ENCODE measurements at places on chromosomes 4 and X.

DNA sequence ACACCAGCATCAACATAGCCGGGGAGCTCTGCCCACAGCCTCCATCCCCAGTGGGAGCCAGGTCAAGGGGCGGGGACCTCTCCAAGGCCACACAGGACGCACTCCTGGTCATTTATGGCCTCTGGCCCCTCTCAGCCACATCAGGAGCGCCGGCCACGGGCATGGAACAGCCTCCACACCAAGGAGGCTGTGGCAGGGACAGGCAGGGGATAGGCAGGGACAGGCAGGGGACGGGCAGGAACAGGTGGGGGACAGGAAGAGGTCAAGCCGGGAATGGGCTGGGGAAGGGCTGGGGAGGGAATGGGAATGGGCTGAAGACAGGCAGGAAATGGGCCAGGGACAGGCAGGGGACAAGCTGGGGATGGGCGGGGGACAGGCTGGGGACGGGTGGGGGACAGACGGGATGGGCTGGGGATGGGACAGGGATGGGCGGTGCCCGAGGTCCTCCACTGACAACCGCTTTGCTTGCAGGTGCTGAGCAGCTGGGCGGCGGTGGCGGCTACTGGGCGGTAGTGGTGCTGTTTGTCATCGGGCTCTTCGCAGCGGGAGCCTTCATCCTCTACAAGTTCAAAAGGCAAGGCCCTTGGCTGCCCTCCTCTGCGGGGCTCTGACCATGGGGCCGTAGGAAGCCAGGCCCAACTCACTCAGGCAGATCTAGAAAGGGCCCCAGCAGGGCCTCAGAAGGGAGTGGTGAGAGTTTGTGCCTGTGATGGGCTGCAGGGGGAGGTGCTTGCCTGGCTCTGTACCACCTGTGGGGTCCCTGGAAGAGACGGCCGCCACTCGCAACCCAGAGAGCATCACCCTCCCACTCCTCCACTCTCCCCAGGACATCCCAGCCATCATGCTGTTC, 205.6 kb downstream of the AFAP1 start:
- DNase-seq = no peak

DNA sequence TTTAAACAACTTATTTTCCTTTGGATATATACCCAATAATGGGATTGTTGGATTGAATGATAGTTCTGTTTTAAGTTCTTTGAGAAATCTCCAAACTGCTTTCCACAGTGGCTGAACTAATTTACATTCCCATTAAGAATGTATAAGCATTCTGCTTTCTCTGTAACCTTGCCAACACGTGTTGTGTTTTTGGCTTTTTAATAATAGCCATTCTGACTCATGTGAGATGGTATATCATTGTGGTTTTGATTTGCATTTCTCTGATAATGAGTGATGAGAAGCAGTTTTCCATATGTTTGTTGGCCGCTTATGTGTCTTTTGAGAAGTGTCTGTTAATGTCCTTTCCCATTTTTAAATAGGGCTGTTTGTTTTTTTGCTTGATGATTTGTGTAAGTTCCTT, 155.6 kb upstream of the PITX2 start:
- no peak for DNase-seq

- DNase-seq = no peak
These were observed 54.6 kb downstream of the ARAP2 start for GRCh38 chr4:36189511-36190226.

DNA sequence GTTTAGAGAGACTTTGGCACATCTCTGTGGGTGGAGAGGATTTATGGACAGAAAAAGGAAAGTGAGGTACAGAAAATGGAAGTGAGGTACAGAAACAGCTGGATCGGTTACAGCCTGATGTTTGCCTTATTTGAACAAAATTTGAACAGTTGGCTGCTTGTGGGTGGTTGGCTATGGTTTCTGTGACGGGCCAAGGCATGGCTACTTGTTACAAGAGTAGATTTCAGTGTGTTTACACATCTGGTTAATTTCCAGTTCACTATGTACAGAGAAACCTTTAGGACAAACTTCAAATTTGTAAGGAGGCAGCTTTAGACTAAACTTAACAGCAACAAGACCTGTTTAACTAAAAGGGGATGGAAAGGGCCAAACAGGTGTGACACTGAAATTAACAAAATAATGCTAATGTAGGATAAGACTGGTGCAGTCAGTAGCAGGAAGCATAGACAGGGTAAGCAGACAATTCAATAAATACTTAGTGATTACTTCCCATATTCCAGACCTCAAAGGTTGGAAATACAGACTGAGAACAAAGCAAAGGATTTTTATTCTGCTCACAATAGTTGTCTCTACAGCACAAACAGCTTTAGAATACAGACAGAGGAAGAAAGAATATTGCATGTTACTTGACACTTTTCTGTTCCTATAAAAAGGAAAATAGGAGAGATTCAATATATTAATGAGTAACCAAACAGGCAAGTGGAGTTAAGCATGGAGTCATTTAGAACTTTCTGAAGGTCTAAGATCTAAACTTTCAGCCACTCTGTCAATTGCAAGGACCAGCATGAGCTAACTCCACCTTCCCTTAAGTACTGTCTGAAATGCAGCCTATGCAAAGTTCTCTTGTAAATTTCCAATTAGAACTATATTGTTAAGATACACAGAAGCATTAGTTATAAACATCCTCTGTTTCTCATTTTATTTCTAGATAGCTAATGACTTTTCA, 294.4 kb upstream of the FAT4 start:
- no peak for DNase-seq

GRCh38 chr4:141609243-141609642, 27.1 kb upstream of the IL15 start:
- DNase-seq = peak; percentile 24

DNA sequence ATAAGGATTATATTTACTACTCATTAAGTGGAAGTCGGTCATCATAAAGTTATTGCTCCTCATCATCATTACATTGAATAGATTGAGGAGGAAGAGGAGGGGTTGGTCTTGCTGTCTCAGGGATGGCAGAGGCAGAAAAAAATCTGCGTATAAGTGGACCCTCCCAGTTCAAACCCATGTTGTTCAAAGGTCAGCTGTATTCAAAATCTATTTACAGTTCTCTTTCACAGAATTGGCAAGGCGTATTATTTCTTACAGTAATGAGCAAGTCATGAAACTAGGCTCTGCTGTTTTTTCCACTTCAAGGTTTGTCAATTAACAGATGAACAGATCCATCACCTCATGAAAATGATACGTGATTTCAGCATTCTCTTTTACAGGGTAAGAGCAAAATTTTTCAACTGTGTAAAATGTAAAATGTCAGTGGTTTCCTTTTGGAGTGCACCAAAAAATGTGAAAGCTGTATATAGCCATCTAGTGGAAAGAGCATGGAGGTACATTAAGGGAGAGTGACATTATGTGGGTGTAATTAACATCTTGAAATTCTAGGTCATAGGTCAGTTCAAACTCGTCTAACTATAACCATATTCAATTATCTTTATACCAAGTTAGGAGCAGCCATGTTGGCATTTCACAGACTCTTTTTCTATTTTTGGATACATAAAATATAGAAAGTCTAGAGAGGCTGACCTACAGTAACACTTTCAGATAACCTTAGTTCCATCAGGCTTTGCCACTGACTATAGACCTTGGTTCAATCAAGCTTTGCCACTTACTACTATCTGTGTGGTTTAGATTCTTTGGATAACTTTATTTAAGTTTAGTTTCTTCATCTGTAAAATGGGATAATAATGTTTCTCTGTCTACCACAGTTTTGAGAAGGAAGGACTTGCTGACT, 30.1 kb downstream of the NEIL3 start:
- no peak for DNase-seq

GRCh38 chr4:153798901-153799693, 10.2 kb upstream of the SFRP2 start:
- DNase-seq = no peak

GRCh38 chrX:58025979-58026378, 115.7 kb upstream of the ZXDA start:
- no peak for DNase-seq

DNA sequence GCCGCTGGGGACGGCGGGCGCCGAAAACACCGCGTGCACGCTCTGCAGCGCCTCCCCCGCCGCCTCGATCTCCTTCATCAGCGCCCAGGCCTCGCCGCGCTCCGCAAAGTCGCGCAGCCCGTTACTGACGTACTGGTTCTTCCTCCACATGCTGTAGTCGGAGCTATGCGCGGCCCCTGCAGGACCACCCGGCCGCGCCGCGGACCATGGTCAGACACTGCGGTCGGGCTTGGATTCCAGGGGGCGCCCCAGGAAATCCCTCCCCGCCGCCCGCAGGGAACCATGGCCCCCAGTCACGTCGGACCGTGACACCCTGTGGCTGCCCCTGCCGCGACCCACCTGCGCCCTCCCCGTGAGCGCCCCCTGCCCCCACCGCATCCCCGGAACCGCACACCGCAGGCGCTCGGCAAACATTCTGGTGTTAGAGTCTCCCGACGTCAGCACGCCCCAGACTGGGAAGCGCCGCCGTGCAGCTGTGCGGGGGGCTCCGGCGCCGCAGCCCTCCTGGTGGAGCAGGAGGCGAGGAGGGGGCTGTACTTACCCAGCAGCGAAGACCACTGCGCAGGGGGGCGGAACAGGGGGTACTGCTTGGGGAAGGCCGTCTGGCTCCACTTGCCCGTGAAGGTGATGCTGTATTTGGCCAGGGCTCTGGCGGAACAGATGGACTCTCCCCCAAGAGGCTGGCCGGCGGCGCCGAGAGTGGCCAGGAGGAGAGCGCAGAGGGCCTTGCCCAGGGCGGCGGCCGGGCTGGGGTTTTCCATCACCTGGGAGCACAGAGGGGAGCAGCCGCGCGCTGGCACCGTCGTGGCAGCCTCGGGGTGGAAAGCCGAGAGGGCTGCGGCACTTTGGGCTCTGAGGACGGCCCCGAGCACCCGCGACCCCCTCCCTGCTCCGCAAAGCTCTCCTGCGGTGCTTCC, 814 bp downstream of the SPON2 start:
- DNase-seq = no peak

DNA sequence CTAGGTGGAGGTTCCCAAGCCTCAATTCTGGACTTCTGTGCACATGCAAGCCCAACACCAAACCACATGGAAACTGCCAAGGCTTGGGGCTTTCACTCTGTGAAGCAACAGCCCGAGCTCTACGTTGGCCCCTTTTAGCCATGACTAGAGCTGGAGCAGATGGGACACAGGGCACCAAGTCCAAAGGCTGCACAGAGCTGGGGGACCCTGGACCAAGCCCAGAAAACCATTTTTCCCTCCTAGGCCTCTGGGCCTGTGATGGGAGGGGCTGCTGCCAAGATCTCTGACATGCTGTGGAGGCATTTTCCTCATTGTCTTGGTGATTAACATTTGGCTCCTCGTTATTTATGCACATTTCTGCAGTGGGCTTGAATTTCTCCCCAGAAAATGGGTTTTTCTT, 258.7 kb upstream of the ACTRT1 start:
- no peak for DNase-seq

DNA sequence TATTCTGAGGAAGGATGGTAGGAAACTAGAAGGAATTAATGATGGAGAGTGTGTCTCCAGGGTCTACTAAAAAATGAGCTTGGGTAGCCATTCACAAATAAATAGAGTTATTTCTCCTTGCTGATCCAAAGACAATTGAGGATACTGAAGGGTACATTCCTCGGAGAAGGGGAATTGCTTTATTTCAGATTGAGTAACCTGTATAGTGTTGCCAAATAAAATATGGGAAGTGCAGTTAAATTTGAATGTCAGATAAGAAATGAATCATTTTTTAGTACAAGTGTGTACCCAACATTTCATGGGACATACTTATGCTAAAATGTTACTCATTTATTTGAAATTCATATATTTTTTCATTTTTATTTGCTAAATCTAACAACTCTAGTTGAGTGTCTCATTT, 16.0 kb upstream of the VSIG1 start:
- DNase-seq = no peak

DNA sequence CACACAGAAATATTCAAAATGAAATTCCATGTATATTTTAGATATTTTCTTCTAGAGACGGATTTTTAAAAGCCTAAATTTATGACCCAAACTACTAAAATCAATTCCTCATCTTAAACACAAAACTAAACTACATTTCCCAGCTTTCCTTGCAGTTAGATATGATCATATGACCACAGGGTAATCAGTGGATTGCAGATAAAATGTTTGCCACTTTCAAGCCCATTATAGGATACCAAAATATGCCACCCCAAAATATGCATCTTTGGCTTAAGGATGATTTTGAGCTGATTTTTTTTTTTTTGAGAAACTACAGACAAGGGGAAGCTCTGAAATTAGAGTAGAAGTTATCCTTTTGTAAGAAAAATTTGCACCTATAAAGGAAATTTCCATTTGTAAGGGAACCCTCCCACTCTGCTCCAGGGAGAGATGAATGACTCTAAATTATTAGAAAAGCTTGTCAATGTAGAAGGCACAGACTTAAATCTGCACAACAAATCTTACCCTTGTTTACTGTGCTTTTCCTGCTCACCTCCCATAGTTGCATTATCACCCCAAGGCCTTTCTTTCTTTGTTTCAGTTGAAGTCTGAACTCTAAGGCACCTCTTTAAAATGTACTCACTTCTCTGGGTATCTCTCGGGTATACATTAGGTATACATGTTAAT, 503.0 kb downstream of the PDHA2 start:
- DNase-seq = no peak

- DNase-seq = no peak
These were observed 612 bp downstream of the CPLX1 start for GRCh38 chr4:825063-825970.

- DNase-seq = no peak
These were observed 108.0 kb downstream of the CHIC2 start for GRCh38 chr4:53956454-53956853.

DNA sequence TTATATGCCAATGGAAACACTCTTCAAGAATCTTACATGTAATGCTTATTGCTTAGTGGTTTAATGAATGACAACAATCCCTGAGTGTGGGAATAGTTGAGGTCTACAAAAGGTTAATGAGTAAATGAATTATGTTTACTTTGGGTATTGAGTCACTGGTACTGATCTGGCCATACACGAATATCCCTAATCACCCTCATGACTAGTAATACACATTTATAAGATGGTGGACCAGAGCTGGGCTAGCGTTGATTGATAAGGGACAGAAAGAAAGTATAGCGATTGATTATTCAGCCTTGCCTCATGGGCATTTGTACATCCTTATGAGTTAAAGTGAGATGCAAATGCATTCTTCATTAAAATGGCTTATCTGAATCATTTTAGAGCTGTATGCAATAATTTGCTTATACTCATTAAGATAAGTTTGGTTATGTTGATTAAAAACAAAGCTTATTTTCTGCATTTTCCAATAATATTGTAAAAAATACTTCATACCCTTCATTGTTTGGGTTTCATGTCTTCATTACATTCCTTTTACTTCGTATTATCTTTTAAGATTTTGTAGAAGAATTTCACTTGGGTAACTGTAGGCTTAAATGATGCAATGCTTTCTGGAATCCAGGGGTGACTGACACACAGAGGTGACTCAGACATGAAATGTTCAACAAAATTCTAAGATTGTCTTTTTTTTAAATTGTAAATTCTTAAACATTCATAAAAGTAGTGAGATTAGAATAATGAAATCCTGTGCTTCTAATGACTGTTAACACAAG, 47.4 kb downstream of the FGF2 start:
- no peak for DNase-seq

Measured in breast epithelium (tissue), 4 donors.